CD8-positive, alpha-beta T cell (primary cell): ENCODE measurements at places on chromosomes 6 and 20. TPM values are rescaled to one million over a fixed set of nuclear protein-coding genes. Genes with fewer than 3 reads are reported as not detected.

- no peak for DNase-seq
These were observed 61.5 kb upstream of the FKBP1C start for GRCh38 chr6:63149730-63150129.

DNA sequence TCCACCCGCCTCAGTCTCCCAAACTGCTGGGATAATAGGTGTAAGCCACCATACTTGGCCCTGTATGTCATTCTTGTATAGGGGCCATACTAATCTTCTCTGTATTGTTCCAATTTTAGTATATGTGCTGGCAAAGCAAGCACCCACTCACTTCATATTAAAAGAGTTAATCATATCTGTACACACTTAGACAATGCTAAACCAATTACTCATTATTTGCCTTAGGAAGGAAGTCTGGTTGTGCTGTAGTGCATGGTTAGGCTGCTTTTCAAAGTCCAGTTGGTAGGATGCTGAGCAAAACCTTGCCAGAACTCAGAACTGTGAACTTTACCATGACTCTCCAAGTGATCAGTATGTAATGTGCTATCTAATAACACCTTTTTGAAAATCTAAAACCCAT is 88.6 kb downstream of the LIN28B start:
- no peak for DNase-seq

- no peak for DNase-seq
These were observed 1343.4 kb downstream of the HACE1 start for GRCh38 chr6:103516336-103516735.

DNA sequence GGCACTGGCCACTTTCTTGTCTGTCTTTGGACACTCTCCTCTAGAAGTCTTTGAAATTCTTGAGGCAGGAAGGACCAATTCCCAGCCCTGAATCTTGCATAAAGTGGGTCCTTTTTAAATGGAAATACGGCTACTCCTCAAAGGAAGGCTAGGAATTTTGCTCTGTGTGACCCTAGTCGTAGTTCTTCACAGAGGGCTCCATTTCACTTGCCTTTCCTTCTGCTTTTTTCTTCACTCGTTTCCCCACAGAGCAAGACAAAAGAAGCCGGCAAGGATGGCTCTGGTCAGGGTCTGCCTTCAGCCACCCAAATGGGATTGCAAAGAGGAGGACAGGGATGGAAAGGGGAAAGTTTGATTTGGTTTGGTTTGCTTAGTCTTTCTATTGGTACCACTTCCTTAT is 25.8 kb downstream of the HLA-E start:
- DNase-seq = no peak

GRCh38 chr6:29917857-29918256 is 24.5 kb upstream of the HLA-A start:
- no peak for DNase-seq

DNA sequence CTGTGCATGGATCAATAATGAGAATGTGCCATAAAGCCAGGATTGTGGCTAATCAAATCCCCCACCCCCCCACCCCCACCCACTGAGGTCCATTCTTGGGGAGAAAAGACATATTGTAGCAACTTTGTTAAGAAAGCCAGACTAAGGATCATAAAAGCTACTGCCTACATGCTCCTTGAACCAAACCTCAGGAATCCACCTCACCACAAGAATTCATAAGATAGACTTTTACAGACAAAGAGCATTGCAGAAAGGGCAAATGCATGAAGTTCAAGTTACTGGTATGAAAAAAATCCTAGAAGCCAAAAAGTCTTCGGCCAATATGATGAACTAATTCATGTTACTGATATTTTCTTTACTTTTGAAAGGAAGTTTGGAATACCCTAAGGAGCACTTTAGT is 187.9 kb upstream of the ARID1B start:
- DNase-seq = no peak

DNA sequence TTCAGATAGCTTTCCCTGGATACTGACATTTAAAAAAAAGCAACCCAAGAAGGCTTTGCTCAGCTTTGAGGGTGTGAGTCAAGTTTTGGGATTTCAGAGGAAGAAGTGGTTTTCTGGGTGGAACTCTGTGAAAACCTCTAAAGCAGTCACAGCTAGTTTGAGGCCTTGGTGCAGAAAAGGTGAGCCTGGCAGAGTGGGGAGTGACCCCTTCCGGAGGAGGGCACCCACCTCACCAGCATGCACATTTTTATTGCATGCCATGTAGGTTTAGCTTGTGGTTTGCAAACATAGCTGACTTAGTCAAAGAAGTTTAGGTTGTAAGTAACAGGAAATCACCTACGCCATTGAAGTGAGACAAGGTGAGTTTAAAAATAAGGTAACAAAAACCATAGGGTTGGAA is 146.8 kb upstream of the PMEPA1 start:
- no peak for DNase-seq

DNA sequence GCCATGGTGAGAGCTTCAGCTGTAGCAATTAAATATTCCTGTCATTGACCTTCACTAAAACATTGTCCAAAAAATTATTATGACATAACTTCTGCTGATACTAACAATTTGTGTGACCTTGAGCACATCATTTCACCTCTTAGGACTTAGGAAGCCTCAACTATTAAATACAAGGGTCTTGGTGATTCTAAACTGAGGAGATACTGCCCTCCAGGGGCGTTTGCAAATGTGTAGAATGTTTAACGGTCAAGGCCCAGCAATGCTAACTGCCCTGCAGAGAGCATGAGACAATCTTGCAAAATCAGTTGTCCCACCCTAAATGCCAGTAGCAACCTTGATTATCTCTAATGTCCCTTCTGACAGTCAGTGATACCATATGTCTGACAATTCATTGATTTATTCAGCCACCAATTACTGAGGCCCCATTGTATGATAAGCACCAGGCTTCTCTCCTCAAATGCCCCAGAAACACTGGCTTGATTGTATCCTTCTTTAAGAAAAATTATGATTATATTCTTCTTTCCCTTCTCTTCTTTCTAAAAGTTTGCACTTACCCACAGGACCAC is 284.1 kb upstream of the PLN start:
- no peak for DNase-seq

GRCh38 chr6:125124049-125124669 is 29.4 kb upstream of the TPD52L1 start:
- DNase-seq = no peak

DNA sequence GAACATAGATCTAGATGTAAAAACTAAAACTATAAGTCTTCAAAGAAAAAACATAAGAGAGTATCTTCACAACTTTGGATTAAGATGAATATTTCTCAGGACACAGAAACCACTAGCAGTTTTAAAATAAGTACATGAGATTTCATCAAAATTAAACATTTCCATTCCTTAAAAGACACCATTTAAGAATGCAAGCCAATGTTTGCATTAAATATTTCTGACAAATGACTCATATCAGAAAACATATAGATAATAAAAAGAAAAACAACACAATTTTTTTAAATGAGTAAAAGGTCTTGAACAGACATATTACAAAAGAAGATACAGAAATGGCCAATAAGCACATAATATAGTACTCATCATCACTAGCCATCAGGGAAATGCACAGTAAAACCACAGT is 59.7 kb downstream of the COL21A1 start:
- DNase-seq = no peak

- DNase-seq = no peak
These were observed 604.5 kb downstream of the DOK5 start for GRCh38 chr20:55079917-55080316.

- DNase-seq = no peak
These were observed 48.2 kb downstream of the FRK start for GRCh38 chr6:116012471-116012949.

DNA sequence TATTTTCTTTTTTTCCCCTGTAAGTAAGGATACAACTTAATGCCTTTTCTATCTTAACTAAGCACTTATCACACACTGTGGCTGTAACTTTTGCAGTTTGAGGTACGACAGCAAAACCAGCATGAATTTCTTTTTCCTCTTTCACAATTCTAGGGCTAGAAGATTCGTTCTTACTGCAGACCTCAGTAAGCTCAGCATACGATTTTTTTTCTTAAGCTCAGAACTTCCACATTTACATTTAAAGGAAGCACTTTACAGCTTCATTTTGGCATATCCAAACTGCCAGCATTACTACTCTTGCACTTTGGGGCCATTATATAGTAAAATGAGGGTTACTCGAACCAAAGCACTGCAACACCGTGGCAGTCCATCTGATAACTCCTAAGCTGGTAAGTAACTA is 889 bp upstream of the CHMP4B start:
- no peak for DNase-seq

DNA sequence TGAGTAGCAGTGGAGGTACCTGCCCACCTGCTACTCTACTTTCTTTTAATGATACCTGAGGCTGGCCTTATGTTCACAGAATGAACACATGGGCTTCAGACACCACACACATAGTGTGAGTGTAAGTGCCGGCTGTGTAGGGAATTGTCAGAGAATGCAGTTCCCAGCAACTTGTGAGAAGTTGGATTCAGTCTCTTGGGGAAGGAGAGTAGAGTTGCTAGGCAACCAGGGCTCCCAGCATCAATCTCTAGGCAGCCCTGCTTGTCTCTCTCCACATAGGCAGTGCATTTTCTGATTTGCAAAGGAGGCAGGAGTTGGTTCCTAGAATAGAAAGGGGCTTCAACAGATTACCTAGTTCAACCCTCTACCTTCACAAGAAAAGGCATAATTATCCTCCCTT is 74.1 kb downstream of the BFSP1 start:
- DNase-seq = no peak

- DNase-seq = peak; percentile 40
These were observed 417 bp downstream of the VAPB start for GRCh38 chr20:58389324-58389967.

DNA sequence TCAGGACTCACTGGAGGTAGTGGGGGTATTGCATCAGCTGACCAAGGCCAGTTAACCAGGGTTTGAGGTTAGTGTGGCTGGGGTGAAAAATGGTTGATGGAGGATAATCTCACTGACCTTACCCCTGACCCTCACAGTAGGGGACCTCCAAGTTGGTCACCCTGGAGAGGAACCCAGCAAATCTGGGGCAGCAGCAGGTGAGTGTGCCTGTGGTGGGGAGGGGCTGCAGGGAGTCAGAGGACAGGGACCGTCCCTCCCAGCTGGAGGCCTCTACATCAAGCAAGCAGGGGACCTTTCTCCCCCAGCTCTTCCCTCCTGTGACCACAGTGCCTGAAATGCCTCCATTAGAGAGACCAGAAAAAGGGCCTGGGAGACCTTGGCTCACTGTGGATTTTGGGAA is 49.1 kb upstream of the ZNF337 start:
- no peak for DNase-seq

GRCh38 chr6:114068116-114068515 is 97.2 kb upstream of the HDAC2 start:
- no peak for DNase-seq

DNA sequence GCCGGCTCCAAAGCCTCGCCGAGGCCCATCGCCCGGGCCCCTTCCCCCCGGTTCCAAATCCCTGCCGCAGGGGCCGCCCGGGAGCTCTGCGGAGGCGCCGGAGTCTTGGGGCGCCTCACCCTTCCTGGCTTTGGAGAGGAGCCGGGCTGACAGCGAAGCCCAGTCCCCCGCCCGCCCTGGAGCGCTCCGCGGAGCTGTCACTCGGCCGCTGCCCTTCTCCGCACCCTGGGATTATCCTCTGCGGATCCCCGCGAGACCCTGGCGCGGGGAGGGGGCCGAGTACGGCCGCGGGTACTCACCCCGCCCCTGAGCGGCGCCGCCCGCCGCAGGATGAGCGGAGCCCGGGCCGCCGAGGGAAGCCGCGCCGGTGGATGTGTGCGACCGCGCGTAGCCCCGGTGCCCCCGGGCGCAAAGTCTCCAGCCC is 343 bp downstream of the SNAP91 start:
- no peak for DNase-seq

DNA sequence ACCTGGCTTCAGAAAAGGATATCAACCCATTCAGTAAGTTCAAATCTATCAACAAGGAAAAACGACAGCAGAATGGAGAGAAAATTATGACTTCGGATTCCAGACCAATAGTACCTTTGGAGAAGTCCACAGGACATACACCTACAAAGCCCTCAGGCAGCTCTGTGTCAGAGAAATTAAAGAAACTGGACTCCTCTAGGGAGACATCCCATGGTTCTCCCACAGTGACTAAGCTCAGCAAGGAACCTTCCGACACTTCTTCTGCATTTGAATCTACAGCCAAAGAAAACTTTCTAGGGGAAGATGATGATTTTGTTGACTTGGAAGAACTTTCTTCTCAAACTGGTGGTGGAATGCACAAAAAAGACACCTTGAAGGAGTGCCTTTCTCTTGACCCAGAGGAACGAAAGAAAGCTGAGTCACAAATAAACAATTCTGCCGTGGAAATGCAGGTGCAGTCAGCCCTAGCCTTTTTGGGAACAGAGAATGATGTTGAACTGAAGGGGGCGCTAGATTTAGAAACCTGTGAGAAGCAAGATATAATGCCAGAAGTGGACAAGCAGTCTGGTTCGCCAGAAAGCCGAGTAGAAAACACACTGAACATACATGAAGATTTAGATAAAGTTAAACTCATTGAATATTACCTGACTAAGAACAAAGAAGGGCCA is 67.4 kb upstream of the HINT3 start:
- no peak for DNase-seq

DNA sequence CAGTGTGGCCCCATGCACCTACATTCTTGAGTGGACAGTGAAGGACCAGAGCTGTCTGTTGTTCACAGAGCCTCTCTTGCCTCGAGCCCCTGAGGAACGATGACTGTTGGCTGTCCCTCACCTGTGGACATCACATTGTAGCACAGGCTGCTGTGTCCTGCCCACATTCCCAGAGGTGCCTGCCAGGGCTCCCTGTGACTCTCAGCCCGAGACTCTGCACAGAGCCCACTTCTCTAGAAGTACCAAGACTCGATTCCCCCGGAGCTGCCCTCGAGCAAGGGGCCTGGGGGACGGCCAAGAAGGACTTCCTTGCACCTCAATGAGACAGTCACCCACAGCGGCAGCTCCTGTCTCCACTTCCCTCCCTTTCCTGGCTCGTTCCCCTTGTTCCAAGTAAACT is 28.6 kb upstream of the DLGAP4 start:
- DNase-seq = no peak

- DNase-seq = no peak
These were observed 145.6 kb downstream of the JARID2 start for GRCh38 chr6:15391500-15391899.

DNA sequence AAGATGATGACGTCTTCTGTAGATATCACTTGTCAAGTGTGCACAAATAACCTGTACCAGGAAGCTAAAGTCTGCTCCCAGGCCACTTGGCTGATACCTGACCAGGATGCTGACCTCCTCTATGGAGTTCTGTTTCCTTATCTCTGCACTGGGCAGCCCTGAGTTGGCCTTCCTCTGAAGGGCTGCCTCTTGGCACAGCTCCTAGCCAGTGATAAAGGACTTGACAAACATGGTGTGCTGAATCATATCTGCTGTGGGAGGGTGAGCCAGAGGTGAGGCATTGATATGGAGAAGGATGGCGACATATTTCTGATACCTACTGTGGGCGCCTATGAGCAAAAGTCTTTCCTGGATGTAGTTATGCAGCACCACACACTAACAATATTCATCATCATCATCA is 32.8 kb upstream of the FOXA2 start:
- no peak for DNase-seq

- peak; percentile 47 for DNase-seq
These were observed 154.7 kb downstream of the JARID2 start for GRCh38 chr6:15400572-15401004.

The CST7 gene
- total RNA-seq = 54.6 TPM

The ZNF133 gene
- total RNA-seq = 2.2 TPM

The CRISP3 gene
- total RNA-seq = not detected

The VGLL2 gene
- not detected for total RNA-seq

The SYCP2 gene
- 2.4 TPM for total RNA-seq

The MEP1A gene
- total RNA-seq = not detected

The MMP24 gene
- 0.08 TPM for total RNA-seq

The ZC2HC1B gene
- total RNA-seq = not detected

The EPPIN gene
- not detected for total RNA-seq

The ARG1 gene
- not detected for total RNA-seq

The TCP11 gene
- not detected for total RNA-seq

The TNNC2 gene
- 0.67 TPM for total RNA-seq

The PBOV1 gene
- total RNA-seq = not detected

The ULBP1 gene
- 0.28 TPM for total RNA-seq
